ENCODE measurements at places on chromosomes 5 and 9.

- DNase-seq: no peak
These were observed 567.0 kb downstream of the BNC2 start for GRCh38 chr9:16303506-16303905.

DNA sequence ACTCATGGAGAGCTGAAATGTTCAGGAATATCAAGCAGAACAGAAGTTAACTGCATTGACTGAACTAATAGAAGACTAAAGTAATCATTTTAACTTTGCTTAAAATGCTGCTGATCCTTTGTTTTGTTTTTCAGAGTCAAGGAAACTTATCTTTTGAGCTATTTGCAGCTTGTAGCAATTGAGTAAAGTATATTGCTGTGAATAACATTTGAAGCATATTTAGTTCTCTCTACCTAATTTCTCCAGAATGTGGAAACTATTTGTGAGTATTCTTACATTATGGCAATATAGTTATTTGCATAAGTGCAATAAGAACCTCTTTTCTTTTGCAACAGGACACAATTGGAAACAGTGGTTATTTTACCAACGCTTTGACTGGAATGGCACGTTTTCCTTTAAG, 5.3 kb upstream of the SOX30 start:
- no peak for DNase-seq

- DNase-seq: no peak
These were observed 111.2 kb downstream of the SMARCA2 start for GRCh38 chr9:2126331-2126803.

DNA sequence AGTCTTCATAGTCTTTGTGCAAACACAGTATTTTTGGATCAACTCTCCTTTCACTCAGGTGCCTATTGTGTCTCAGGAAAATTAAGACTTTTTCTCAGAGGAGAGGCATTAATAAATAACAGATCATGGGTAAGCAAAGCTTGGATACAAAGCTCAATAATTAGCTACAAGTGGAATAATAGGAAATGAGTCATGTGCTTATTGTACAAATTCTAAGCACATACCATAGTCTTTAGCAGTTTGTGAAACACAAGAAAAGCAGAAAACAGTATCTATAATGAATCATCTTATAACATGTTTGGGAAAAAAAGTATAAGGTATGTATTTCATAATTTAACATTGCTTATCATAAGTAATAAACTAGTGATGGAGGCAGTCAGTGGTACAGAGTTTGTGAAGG, 477.0 kb downstream of the CDH10 start:
- DNase-seq: no peak

DNA sequence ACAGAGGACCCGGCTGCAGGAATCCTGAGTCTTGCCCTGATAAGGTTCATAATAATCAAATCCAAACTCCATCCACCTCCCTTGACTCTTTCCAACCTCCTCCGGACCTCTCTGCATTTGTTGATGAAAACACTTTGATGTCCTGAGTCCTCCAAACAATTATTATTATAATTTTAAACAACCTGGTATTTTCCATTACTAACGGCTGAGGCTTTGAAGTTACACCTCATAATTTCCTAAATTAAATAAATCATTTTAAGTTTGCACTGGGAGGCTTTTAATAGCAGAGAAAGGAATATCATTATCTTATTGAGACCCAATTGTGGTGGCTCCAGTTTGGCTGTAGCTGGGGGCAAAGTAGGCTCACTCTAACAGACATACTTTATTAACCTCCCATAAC, 9.5 kb downstream of the MSX2 start:
- DNase-seq: no peak

- no peak for DNase-seq
These were observed 16.8 kb upstream of the DAB2IP start for GRCh38 chr9:121634329-121635261.

DNA sequence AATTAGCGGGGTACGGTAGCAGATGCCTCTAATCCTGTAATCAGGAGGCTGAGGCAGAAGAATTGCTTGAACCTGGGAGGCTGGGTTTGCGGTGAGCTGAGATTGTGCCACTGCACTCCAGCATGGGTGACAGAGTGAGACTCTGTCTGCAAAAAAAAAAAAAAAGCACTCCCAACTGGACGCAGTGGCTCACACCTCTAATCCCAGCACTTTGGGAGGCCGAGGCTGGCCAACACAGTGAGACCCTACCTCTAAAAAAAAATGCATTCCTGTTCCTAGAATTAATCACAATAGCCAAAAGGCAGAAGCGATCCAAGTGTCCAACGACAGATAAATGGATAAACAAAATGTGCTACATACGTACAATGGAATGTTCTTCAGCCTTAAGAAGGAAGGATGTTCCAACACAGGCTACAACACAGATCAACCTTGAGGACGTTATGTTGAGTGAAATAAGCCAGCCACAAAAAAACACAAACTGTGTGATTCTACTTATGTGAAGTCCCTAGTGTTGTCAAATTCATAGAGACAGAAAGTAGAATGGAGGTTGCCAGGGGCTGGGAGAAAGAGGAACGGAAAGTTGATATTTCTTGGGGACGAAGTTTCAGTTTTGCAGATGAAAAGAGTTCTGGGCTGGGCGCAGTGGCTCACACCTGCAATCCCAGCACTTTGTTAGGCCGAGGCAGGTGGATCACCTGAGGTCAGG, 13.8 kb downstream of the FAM78A start:
- no peak for DNase-seq

GRCh38 chr9:2087500-2088313, 72.6 kb downstream of the SMARCA2 start:
- no peak for DNase-seq

DNA sequence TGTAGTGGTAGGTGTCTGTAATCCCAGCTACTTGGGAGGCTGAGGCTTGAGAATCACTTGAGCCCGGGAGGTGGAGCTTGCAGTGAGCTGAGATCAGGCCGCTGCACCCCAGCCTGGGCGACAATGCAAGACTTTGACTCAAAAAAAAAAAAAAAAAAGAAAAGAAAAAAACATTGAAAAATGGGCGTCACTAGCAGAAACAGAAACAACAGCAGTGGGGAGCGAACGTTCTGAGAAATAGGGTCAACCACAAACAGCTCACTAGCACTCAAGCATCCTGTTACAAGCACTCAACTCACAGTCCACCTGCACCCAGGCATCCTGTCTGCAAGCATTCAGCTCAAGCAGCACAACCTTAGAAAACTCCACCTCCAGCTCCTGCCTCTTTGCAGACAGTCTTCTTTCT, 17.2 kb downstream of the TRIM14 start:
- DNase-seq: peak; percentile 73

DNA sequence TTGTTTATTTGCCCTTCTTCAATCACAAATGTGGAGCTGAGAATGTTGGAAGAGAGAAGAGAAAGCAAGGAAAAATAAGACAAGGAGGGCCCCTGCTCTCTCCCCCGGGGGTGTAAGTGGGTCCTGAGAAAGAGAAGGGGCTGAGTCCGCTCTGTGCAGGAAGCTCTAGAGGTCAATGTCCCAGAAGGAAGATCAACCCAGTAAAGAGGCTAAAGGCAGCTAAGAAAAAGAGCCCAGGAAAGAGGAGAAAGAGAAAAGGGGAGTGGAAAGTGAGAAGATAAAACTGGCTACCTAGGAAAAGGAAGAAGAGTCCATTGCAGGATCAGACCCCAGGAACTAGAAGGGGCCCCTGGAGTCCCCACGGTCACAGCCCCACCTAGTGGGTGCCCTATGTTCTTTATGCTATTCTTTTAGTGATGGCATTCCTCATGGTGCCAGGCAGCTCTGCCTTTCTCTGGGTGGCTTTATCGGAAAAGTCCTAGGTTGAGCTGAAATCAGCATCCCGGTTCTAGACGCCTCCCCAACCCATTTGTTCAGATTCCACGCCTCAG, 583.4 kb downstream of the ACTL7B start:
- no peak for DNase-seq

DNA sequence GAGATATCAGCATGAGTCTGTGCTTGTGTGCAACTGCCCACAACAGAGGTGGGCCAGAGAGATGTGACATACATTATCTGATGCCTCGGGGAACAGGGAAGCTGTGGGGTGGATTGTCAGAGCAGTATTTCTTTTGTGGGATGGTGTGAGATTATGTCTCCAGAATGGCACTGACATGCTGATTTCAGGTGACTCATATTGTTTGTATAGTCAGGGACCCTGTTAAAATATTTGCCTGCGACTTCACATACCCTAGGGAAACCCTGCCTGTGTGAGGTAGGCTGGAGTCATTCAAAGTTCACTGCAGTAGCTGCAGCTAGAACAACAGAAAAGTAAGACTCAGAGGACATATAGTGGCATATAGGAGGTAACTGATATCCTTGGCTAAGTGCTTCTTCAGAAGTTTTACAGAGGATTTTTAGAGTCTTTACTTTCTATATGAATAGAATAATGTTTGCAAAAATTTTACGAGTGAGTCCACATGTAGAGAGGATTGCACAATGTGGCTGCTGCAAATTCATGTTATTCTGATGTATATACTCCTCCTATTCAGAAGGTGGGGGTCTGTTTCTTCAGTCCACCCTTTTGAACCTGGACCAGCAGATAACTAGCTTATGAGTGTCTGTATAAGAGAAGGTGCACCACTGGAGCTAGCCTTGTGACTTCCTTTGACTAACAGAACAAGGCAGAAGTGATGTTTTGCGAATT, 89.3 kb downstream of the MACIR start:
- DNase-seq: no peak

GRCh38 chr5:52661903-52662595, 125.7 kb upstream of the ITGA1 start:
- DNase-seq: no peak

GRCh38 chr9:8025551-8025950, 226.0 kb upstream of the DMAC1 start:
- DNase-seq: no peak

GRCh38 chr5:121937762-121938161, 24.0 kb upstream of the SRFBP1 start:
- no peak for DNase-seq

DNA sequence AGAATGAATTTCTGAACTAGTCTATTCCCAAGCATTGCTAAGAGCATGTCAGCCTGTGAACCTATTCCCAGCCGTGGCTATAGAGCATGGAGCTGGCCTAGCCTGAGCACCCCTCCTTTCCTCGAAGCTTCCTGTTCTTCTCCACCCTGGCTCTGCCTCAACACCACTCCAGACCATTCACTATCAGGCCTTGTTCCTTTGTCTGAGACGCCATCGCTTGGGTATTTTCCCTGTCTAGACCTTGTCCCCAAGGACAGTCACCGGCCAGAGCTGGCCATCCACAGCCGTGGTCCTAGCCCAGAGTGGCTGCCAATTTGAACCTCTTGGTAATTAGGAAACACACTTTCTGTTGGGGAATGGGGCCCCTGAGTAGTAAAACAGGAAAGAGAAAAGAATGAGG, 105.8 kb downstream of the LIFR start:
- DNase-seq: no peak

DNA sequence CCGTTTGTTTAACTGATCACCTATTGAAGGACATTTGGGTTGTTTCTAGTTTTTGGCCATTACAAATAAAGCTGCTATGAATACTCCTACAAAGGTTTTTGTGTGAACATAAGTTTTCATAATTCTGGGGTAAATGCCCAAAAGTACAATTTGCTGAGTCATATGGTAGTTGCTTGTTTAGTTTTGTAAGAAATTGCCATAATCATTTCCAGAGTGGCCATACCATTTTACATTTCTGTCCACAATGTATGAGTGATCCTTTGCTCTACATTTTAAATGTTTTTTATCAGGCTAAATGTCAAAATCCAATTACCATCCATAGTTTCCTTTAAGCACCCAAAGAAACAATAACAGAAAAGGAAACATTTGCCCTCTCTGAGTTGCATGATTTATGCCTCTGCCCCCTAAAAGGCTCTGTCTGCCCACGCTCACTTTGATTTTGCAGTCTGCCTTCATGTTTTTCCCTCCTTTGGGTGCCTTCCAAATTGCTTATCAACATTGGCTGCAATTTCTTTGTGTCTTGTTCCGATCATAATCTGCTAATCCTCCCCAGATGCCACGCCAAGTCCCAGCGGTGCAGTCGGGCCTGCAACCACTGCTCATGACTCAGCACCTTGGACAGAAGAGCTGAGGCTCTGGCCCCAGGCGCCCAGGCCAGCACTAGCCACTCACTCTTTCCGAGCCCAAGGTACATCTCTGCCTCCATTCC, 339.2 kb downstream of the PIK3R1 start:
- no peak for DNase-seq

DNA sequence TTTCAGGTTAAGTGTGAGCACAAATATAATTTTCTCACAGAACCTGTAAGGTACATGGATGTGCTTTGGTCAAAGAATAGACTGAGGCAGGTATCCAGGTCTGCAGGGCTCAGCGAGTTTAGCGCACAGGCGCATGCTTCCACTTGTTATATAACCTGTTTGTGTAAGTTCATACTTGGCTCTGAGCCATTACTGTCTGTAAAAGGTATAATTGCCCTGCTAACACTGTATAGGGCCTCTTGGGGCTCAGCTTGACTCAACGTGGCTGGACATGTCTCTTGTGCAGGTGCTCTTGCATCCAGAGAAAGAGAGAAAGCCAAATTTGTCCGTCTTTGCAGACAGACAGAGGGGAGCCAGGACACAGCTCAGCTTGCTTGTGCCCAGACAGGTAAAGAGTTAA, 759.6 kb downstream of the MTRR start:
- DNase-seq: no peak

GRCh38 chr5:15013654-15014463, 142.3 kb upstream of the ANKH start:
- no peak for DNase-seq

DNA sequence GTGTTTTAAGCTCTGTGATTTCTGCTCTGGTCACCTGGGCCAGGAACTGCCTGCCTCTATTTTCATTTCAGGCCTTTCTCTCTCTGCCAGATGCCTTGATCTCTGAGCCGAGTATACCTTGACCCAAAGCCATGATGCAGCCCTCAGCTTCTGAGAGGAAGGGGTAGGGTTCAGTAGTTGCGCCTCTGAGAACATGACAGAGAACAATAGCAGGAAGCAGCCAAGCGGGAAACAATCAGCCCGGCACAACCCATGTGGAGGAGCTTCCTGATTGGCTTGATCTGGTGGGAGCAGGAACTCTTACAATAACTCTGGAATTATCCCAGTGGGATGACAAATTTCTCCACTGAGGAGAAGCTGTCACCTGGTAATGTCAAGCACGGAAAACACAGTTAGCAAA, 127.4 kb downstream of the PALM2AKAP2 start:
- DNase-seq: no peak

- no peak for DNase-seq
These were observed 79.6 kb downstream of the PDE4D start for GRCh38 chr5:59813761-59814536.

GRCh38 chr5:28374492-28374967, 1336.1 kb upstream of the CDH9 start:
- DNase-seq: no peak

DNA sequence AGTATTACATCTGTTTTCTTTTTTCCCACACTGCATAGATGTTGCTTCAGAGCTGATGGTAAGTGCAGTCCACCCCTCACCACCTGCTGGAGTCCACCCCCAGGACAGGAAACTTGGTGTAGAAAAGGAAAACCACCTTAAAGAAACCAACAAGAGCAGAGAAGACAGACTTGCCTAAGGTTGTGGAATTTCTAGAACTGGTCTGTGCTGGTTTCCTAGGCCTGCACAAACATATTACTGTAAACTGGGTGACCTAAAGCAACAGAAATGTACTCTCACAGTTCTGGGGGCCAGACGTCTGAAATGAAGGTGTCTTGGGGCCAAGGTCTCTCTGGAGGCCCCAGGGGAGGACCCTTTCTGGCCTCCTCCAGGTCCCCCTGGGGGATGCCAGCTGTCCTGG, 293.4 kb upstream of the IRX1 start:
- no peak for DNase-seq

GRCh38 chr5:138506370-138507306, 36.4 kb downstream of the ETF1 start:
- no peak for DNase-seq

Data from stimulated activated CD4-positive, alpha-beta T cell treated with anti-CD3 and anti-CD28 coated beads, TNF-alpha, amount 100 ng/mL, for 48 hours (primary cell).